Astrocyte of the spinal cord (primary cell): ENCODE measurements at places on chromosomes 6 and 20.

GRCh38 chr20:60136645-60137401, 178.6 kb downstream of the CDH26 start:
- DNase-seq: no peak

GRCh38 chr6:118146584-118146983, 239.5 kb downstream of the SLC35F1 start:
- DNase-seq: peak; percentile 55

DNA sequence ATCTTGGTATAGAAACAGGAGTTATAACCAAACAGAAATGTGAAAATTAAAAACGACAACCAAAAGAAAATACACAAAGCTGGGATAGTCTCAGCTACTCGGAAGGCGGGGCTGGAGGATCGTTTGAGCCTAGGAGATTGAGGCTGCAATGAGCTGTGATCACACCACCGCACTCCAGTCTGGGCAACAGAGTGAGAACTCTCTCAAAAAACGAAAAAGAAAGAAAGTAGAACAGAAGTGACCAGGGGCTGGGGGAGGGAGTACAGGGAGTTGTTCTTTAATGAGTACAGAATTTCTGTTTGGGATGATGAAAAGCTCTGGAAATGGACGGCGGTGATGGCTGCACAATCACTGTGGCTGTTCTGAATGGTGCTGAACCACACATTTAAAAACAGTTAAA, 5.9 kb downstream of the GMEB2 start:
- DNase-seq: no peak

DNA sequence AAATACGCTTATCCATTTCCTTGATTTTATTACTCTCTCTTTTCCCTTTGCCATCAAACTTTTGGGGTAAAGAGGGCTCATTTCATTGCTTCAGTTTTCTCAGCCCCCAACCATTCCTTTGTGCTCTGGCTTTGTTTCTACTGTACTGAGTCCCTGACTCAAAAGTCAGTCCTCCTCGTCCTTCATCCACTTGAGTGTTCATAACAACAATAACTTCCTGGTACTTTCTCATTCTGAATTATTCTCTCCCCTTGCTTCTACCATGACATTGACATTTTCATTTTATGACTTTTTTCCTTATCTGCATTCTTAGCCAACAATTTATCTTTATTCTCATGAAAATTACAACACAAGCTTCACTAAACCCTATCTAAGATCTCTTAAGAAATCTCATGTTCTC, 911 bp downstream of the ENPP3 start:
- DNase-seq: no peak

DNA sequence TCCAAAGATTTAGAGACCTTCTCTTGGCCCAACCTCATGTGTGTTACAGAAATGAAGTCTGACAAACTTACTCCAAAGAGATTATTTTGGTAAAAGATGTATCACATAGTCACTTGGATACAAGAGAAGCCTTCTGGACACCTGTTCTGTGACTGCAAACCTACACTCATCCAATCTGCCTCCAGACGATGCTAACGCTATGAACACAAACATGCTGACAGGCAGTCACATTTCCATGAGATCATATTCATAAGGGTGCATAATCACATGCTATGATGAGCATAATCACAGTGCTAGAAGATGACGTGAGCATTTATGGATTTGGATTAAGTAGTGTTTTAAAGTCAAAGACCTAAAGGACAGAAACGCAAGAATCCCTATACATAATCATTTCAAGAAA, 340.2 kb downstream of the HACE1 start:
- DNase-seq: no peak

- DNase-seq: no peak
Observed at GRCh38 chr6:53373638-53374037, 24.9 kb upstream of the ELOVL5 start.

GRCh38 chr6:39166912-39167290, 51.9 kb upstream of the SAYSD1 start:
- no peak for DNase-seq

- DNase-seq: no peak
Observed at GRCh38 chr6:158278004-158278403, 34.3 kb upstream of the TULP4 start.

DNA sequence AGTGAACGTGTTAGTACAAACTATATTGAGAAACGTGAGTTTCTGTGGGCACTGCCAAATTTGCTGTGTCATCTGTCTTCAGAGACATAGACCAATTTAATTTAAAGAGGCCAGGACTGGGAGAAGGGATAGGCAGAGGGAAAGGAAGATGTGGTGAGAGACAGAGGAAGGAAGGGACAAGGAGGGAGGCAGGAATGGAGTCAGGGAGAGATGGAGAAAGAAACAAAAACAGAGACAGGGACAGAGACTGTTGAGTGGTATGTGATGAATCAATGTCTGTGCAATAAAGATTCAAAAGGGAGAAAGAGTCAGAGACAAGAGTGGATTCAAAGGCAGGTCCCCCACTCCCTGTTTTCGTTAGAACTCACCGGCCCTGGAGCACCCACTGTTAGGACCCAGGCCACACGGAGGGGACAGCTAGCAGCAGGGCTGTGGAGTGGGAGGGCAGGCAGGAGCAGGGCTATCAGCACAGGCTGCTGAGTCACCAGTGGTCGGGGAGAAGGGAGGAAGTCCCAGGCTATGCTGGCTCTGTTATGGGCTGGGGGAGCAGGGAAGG, 51.6 kb upstream of the CHD6 start:
- no peak for DNase-seq

DNA sequence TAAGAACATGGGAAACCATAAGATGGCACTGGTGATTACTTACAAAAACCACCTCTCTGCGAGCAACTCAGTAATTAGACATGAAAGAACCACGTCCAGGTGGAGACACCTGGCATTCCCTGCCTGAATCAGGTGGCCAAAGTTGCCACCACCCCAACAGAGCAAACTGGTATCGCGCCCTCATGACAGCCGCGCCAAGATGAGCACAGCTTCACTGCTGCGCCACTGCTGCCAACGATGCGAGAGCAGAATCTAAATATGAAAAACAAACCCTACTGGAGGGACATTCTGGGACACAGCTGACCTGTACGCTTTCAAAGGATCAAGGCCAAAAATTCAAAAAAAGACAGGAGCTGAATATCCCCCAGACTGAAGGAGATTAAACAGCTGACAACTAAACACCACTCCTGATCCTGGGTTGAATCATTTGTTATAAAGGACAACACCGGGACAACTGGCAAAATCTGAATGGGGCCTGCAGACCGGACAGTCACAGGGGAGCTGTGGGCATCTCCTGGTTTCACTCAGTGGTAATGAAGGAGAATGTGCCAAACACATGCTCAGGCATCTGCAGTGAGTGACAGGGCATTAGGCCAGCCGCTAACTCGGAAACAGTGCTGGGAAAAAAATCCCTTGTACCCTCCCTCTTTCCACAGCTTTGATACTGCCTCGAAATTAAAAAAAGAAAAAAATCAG, 17.4 kb downstream of the CST7 start:
- DNase-seq: no peak

- DNase-seq: peak; percentile 29
Observed at GRCh38 chr6:87729965-87730719, 28.1 kb upstream of the AKIRIN2 start.

DNA sequence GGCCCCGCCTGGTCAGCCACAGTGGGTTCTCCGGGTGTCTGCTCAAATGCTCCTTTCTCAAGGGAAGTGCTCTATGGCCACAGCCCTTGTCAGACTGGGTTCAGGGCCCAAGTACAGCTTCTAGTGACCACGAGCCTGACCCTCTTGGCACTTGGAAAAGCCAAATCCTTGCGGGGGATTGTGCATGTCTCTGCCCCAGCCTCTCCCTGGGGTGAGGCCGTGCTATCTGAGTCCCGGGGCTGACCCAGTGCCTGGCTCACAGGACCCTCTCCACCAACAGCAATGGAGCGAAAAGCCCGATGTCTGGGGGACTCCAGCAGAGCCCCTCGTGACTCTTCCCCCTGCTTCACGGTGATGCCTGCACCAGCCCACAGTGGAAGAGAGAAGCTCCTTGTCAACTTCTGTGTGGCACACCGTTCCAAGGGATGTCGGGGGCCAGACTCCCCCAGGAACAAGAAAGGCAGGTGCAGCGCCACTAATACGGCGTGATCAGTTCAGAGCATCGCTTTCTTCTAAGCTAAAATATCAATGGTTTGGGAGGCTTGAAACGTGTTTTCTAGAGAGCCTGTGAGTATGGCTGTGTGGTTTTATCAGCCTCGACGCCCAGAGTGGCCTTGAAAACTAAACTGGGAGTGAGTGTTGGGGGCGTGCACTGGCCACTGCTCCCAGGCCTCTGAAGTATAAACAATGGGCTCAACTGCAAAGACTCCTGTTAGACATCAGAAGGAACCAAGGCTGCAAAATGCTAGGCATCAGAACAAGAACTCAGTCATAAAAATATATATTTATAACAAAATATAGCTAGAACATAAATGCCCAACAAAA, 51.9 kb downstream of the DLL1 start:
- no peak for DNase-seq

DNA sequence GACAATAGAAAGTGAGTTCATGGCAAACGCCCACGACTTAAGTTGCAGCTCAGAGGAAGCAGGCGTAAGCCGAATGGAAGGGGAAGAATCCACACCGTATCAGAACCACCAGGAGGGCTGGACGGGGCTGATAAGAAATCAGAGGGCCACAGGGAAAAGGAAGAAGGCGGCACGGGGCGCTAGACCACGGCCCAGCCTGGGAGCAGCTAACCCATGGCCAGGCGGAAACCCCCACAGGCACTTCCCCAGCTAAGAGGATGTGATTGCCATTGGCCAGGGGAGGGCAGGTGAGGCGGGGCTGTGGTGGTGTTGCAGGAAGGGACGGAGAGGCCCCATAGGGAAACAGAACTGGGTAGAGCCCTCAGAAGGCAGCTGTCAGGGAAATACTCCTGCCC, 174.0 kb upstream of the AFDN start:
- DNase-seq: no peak
